ENCODE measurements at places on chromosomes 3 and 15.

DNA sequence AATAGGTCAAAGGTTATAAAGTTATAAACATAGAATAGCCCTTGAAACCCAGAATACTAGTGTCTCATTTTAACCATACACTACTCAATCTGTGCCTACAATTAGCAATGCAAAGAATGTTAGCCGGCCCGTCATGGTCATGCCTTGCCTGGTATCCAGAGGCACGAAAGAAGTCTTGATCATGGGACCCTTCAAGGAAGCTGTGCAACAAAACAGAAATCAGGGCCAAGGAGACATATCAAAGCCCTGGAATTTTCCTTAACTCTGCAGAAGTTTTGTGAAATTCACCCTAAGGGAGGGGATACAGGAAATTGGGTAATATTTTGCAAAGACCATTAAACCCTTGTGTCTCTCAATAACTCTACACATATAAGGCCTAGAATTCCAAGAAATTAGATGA is 482.4 kb downstream of the ROBO1 start:
- no peak for DNase-seq

DNA sequence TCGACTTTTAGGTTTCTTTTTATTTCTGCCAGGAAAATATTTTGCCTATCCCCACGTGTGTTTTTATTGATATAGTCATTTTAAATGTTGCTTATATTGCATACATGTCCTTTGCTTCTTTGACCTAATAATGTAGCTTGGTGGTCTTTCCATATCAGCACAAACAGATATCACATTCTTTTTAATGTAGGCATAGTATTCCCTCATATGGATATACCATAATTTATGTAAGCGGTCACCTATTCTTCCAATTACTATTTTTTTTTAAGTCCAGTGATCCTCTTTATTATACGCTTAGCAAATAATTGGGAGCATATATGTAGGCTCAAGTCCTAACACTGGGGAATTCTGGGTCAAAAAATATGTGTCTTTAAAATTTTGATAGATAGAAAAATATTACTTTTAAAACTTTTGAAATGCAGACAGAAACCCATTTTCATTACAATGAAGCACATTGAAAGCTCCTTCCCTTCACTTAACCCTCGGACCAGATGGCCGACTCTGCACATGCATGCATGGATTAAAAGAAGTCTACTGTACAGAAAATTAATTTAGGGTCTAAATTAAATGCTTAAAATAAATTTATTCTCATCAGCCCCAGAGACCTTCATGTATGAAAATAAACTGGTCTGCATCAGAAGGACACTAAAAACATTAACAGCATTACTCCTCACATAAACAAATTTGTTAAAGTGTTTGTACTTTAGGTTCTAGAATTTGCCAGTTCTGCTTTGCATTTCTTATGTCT is 90.5 kb upstream of the LIMD1 start:
- DNase-seq, result no peak

- no peak for DNase-seq
These were observed 113.8 kb downstream of the PPM1L start for GRCh38 chr3:160869825-160870224.

DNA sequence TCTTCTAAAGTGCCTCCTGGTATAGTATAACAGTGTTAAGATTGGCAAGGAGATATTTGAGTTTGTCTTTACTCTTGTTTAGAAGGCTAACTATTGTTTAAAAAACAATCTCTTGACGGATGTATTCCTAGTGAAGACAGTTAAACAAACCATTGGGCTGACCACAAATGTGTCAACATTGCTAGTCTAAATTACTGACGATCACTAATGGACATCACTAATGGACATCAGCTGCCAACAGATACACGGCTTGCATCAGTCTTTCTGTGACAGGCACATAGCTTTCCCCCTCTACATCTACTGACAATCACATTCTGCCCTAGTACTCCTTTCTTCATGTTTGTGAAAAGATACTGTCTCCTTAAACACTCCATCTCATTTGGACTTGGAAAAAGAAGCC is 57.1 kb upstream of the ETV5 start:
- no peak for DNase-seq

DNA sequence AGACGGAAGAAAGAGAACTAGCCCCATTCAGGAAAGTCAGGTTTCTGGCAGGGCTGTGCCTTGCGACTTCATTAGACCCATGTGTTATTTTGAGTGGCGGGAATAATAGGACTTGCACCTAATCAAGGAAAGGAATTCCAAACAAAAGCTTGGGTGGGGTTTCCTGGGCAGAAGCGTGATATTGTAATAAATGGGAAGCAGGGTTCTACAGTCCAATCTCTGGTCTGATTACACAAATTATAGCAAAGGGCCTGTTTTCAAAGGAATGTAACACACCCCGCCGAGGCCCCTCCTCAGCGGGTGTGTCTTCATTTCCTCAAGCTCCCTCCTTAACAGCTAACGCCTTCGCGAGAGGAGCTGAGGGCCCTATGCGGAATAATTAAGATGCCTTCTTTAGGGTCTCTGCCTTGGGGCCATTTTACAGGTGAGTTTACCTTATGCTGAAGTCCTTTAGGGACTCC is 396.0 kb upstream of the C2CD4B start:
- DNase-seq, result no peak

DNA sequence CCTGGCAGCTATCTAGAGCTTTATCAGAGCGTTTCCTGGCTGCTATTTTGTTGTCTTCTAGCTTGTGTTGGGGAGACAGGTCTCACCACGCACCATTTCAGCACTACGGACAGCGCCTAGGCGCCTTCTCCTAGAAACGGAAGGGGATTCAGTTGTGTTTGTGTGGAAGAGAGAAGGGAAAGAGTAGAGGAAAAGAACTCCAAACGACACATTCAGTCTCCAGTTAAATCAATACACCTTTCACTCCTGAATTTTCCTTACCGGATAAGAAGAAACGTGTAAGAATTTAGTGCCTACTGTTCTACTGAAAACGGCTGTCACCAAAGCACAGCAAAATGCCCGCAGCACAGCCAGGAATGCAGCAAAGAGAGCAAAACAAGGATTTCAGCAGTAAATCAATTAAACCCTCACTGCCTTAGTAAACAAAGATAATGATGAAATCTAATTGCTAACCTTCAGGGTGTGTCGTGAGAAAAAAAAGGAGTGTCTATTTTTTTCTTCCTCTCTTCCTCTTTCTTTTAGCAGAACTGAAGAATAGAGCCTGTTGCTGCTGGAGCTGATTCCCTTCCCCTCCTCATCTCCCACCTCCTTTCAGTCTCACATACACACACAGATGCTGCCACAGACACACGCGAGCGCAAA is 412 bp upstream of the CTXN2 start:
- DNase-seq, result peak; percentile 26

DNA sequence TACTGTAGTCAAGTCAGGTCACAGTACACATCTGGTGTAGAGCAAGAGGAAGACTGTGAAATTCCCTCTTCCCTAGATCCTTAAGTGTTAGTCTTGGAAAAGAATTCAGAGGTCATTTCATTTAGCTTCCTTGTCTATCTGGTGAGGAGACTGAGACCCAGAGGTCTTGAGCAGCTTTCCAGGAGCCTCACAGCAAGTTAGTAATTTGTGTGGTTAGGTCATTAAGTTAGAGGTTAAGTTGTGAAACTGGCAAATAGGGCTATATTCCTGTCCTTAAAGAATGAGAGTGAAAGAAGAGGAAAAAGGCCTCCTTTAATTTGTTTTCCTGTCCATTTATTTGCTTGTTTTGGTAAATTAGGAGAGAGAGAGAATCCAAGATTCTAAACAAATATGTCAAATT is 9.0 kb downstream of the PODXL2 start:
- DNase-seq, result no peak

- no peak for DNase-seq
These were observed 109.7 kb upstream of the TRIM42 start for GRCh38 chr3:140568131-140568530.

GRCh38 chr3:76998555-76998954 is 41.3 kb upstream of the ROBO2 start:
- DNase-seq, result no peak

GRCh38 chr3:49296781-49297411 is 19.9 kb upstream of the C3orf62 start:
- DNase-seq, result no peak

- no peak for DNase-seq
These were observed 31.0 kb upstream of the KLHL6 start for GRCh38 chr3:183586477-183586876.

GRCh38 chr3:54963641-54964040 is 35.8 kb upstream of the LRTM1 start:
- DNase-seq, result no peak

GRCh38 chr3:172101107-172101506 is 61.7 kb downstream of the FNDC3B start:
- DNase-seq, result peak; percentile 94

GRCh38 chr3:4613366-4613765 is 120.2 kb downstream of the ITPR1 start:
- DNase-seq, result no peak

- DNase-seq, result no peak
These were observed 120.0 kb upstream of the GADL1 start for GRCh38 chr3:31014317-31015040.

DNA sequence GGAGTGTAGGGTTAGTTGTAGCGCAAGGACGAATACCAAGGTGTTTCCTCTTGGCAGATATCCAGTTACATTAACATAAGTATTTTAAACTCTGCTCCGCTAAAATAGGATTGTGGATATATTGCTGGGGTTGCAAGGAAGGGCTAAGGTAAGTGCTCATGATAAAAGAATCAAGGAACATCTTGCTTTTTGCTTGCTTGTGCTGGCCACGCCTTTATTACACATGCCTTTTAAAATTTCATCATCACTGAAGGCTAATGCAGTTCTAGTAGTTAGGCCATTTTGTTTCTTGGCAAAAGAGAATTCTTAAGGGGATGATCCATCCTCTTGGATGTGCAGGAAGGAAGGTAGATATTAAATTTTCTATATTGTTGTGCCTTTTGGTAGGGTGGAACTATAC is 415.6 kb upstream of the TPM1 start:
- DNase-seq, result no peak

GRCh38 chr3:100120693-100121092 is 6.4 kb upstream of the FILIP1L start:
- no peak for DNase-seq

Data from NAMALWA (cell line).